ENCODE measurements at places on chromosomes 2 and 18. TPM values are rescaled to one million over a fixed set of nuclear protein-coding genes. Genes with fewer than 3 reads are reported as not detected.

ANKRD30BL gene
- not detected for total RNA-seq

FAM237A gene
- not detected for total RNA-seq

TAF4B gene
- total RNA-seq = 2.6 TPM

GPR45 gene
- not detected for total RNA-seq

CCDC74A gene
- total RNA-seq = not detected

TRIM43B gene
- not detected for total RNA-seq

CNGA3 gene
- total RNA-seq = not detected

DSC2 gene
- 22.7 TPM for total RNA-seq

TCF23 gene
- not detected for total RNA-seq

TLX2 gene
- total RNA-seq = 0.72 TPM

GNLY gene
- total RNA-seq = not detected

FRZB gene
- 0.16 TPM for total RNA-seq

PXDN gene
- 0.12 TPM for total RNA-seq

RESP18 gene
- not detected for total RNA-seq

IL1A gene
- not detected for total RNA-seq

MGAT5 gene
- total RNA-seq = 22.1 TPM

CRYBA2 gene
- total RNA-seq = 0.59 TPM

NT5C1B gene
- total RNA-seq = not detected

REG3A gene
- total RNA-seq = 0.45 TPM

RAX gene
- total RNA-seq = not detected

SRBD1 gene
- 15.8 TPM for total RNA-seq

L3MBTL4 gene
- total RNA-seq = 0.23 TPM

SERPINB12 gene
- not detected for total RNA-seq

DAW1 gene
- total RNA-seq = 5.4 TPM

MAL gene
- not detected for total RNA-seq

IGFBP5 gene
- total RNA-seq = 0.20 TPM

ALPI gene
- total RNA-seq = 4.4 TPM

WNT6 gene
- total RNA-seq = 20.3 TPM

MAB21L4 gene
- 69.9 TPM for total RNA-seq

SNTG2 gene
- total RNA-seq = not detected

MBD5 gene
- 23.7 TPM for total RNA-seq

LOXL3 gene
- total RNA-seq = 15.9 TPM

IL36B gene
- total RNA-seq = not detected

SUCLG1 gene
- 155 TPM for total RNA-seq

TUBA3E gene
- 0.57 TPM for total RNA-seq

SERPINB11 gene
- total RNA-seq = not detected

OTX1 gene
- 16.0 TPM for total RNA-seq

PCARE gene
- not detected for total RNA-seq

ASB18 gene
- total RNA-seq = not detected

EMILIN1 gene
- 0.30 TPM for total RNA-seq

ADGRF3 gene
- total RNA-seq = 0.09 TPM

CD207 gene
- total RNA-seq = 0.16 TPM

NIF3L1 gene
- total RNA-seq = 40.7 TPM

ACTG2 gene
- total RNA-seq = 5.7 TPM

DTNA gene
- total RNA-seq = 10.0 TPM

HOXD3 gene
- total RNA-seq = 1.5 TPM

Data from Caco-2 (cell line).